ENCODE measurements at places on chromosomes 3 and 15.

DNA sequence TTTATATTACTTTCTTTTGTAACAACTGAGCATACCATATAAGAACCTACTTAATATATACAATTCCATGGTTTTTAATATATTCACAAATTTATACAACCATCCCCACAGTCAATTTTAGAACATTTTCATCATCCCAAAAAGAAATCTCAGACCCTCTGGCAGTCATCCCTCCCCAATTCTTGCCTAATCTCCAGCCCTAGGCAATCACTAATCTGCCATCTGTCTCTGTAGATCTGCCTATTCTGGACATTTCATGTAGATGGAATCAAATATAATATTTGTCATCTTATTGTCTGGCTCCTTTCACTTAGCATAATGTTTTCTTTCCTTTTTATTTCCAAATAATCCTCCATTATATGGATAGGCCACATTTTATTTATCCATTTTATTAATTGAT, 92.5 kb downstream of the LARS2 start:
- DNase-seq = no peak

- no peak for DNase-seq
Observed at GRCh38 chr3:64398476-64398875, 173.2 kb upstream of the PRICKLE2 start.

GRCh38 chr3:121545049-121545573, 677 bp downstream of the POLQ start:
- peak; percentile 3 for DNase-seq

GRCh38 chr3:16063603-16064002, 110.9 kb upstream of the GALNT15 start:
- no peak for DNase-seq

DNA sequence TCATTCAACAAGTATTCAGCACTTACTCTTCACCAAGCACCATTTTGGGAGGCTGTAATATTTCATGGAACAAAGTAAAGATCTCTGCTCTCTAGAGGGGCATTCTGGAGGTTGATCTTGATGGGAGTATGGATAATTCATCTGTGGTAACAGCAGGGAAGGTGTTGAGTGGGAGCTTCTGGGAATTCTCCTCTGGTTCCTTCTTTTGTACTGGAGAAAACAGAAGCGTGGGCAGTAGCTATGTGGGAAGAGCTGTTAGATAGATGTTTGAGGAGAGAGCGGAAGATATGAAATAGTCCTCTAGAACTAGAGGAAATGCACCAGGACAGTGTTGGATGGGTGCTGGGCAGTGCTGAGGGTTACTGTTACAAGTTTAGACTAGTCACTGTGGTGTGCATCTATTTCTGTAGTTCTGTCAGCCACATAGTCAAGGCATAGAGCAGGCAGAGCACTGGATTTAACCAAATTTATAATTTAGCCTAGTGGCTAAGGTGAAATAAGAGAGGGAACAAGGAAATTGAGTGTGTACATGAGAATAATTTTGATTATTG, 9.6 kb downstream of the NMD3 start:
- DNase-seq = no peak

- peak; percentile 98 for DNase-seq
Observed at GRCh38 chr3:197854596-197855343, 63.7 kb downstream of the LRCH3 start.
